ENCODE measurements at places on chromosomes 2 and 18.

- no peak for DNase-seq
These were observed 102.1 kb upstream of the CDCA7 start for GRCh38 chr2:173252581-173252980.

DNA sequence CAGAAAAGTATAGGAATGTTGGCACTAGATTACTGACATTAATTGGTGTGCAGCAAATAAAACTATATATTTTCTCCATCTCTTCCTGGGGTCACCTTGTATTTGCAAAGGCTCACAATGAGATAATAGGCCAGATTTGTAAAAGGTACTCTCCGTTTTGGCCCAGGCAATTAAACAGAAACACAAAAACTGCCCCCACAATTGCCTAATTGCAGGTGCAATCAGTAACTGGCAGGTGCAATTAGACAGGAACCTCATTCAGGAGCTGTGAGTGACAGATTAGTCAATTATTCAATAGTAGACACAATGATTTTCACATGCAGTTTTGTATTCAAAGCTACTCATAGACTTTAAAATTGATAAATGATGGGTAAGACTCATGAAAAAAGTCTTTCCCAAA lies 451.4 kb upstream of the ID2 start:
- no peak for DNase-seq

- DNase-seq: peak; percentile 75
These were observed 59.0 kb downstream of the E2F6 start for GRCh38 chr2:11406958-11407381.

GRCh38 chr18:62224229-62224628 lies 37.2 kb downstream of the RELCH start:
- DNase-seq: no peak

All from astrocyte of the spinal cord (primary cell).